ENCODE measurements at places on chromosomes 1 and 21. TPM values are rescaled to one million over a fixed set of nuclear protein-coding genes. Genes with fewer than 3 reads are reported as not detected.

CTSS gene
- 0.61 TPM for total RNA-seq

AUNIP gene
- total RNA-seq = 2.1 TPM

CASQ1 gene
- 2.1 TPM for total RNA-seq

CHODL gene
- 0.38 TPM for total RNA-seq

CD2 gene
- 0.14 TPM for total RNA-seq

CCDC30 gene
- total RNA-seq = 2.2 TPM

TNNI3K gene
- not detected for total RNA-seq
